ENCODE measurements at places on chromosomes 13 and 19.

DNA sequence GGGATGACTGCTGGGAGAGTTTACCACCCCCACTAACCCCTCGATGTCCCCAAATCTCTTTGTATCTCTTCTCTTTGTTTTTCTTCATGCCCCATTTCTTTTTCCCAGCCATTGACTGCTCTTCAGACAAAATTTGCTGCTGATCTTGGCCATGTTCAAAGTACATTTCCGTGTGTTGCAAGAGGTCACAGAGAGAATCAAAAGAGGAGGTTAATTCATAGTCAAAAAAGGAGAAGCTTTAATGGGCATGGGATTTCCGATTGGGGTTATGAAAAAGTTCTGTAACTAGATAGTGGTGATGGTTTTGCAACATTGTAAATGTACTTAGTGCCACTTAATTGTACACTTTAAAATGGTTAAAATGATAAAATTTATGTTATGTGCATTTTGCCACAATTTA is 121.1 kb downstream of the FLT1 start:
- DNase-seq: no peak

- DNase-seq: no peak
These were observed 36.4 kb upstream of the IGFL4 start for GRCh38 chr19:46076951-46077814.

GRCh38 chr13:41111454-41111853 is 21.1 kb downstream of the KBTBD6 start:
- DNase-seq: no peak

DNA sequence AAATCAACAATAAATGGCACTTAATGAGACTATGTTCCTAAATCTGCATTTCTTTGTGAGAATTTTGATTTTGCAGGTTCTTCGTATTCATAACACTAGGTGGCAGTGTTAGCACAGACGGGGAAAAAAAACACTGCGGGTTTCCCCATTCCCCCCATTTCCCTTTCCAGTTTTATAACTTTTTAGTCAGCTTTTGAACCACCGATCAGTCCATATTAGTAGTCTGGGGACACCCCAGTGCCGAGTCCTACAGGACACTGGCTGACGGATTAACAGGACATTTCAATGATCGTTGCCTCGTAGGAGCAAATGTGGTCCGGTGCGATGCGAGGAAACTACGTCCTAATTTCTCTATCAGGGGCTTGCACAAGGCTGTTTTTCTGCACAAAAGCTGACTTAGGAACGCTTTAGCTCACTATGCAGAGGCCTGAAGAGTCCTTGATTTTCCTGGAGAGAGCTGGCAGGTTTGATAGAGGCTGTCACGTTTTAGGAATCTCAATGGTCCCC is 234.3 kb downstream of the LMO7 start:
- peak; percentile 44 for DNase-seq

GRCh38 chr13:43787518-43787891 is 733 bp upstream of the ENOX1 start:
- DNase-seq: no peak

GRCh38 chr19:3873151-3873550 is 4.3 kb upstream of the ZFR2 start:
- no peak for DNase-seq

GRCh38 chr19:51138549-51138979 is 3.5 kb upstream of the SIGLEC7 start:
- DNase-seq: no peak

DNA sequence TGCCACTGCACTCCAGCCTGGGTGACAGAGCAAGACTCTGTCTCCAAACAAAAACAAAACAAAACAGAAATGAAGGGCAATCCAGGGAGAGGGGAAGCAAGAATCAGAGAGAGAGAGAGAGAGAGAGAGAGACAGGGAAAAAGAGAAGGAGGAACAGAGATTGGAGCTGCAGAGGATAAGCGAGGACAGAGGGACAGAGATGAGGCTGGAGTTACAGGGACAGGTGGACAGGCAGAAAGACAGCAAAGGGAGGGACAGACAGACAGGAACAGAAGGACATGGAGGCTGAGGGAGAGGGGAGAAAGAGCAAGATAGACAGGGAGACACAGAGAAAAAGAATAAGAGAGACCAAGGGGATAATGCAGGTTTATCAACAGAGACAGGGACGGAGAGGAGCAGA is 1.3 kb upstream of the CRX start:
- no peak for DNase-seq

- DNase-seq: no peak
These were observed 90.4 kb upstream of the PEG3 start for GRCh38 chr19:56930647-56931535.

DNA sequence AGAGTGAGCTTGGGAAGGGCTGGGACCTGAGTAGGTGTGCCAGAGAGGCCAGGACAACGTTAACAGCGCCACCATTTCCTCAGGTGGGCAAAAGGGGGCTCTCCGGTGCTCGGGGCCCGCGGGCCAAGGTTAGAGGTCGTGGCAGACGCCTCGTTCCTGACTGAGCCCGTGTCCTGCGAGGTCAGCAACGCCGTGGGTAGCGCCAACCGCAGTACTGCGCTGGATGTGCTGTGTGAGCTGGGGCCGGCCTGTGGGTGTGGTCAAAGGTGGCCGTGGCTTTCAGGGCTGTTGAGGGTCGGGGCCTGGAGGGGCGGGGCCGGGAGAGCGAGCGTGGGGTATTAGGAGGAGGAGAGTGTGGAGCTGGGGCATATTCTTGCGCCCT is 3.7 kb downstream of the KIRREL2 start:
- no peak for DNase-seq

DNA sequence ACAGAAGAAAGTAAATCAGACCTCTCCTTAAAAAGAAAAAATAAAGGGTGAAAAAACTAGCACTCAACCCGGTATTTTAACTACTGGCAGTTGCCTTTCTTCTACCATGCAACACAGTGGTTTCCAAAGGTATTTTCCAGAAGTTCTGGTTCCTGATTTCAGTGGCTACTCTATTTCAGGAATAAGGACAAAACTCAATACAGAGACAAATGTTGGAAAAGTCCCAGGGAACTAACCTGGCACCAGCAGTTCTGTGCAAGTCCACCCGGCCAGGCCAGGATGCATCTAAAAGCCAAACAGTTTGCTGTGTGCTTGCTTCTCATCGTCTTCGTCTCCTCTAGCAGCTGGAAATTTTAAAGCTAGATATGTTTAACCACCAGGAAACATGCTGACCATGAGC is 52.5 kb downstream of the FOXO1 start:
- no peak for DNase-seq

DNA sequence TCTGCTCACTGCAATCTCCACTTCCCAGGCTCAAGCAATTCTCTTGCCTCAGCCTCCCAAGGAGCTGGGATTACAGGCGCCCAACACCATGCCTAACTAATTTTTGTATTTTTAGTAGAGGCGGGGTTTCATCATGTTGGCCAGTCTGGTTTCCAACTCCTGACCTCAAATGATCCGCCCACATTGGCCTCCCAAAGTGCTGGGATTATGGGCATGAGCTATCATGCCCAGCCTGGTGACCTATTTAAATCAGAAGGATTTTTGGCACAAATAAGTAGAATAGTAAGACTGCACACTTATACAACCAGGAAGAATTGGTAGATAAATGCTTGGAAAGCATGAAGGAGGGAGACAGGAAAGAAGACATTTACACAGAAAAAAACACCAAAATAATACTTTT is 53.4 kb upstream of the AKAP11 start:
- no peak for DNase-seq

GRCh38 chr13:39959497-39960144 is 304.2 kb downstream of the COG6 start:
- no peak for DNase-seq

GRCh38 chr19:44303320-44303719 is 1.5 kb downstream of the ZNF235 start:
- DNase-seq: no peak

- no peak for DNase-seq
These were observed 73.4 kb upstream of the UBL3 start for GRCh38 chr13:29923554-29924481.

DNA sequence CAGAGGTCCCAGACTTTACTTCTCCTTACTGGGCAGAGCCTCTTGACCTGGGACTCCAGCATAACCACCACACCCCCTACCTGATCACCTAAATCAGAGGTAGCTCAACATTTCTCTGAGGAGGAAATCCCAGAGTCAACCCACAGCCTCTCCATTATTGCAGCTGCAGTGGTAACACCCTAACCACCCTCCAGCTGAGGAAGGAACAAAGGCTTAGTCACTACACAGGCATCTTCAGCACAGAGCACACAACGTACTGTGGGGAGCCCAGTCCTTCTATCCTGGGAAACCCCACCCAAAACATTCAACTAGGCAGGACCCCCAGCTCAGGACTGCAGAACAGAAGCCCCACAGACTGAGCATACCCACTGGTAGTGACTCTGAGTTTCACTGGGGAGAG is 824.7 kb upstream of the SLITRK5 start:
- DNase-seq: no peak

DNA sequence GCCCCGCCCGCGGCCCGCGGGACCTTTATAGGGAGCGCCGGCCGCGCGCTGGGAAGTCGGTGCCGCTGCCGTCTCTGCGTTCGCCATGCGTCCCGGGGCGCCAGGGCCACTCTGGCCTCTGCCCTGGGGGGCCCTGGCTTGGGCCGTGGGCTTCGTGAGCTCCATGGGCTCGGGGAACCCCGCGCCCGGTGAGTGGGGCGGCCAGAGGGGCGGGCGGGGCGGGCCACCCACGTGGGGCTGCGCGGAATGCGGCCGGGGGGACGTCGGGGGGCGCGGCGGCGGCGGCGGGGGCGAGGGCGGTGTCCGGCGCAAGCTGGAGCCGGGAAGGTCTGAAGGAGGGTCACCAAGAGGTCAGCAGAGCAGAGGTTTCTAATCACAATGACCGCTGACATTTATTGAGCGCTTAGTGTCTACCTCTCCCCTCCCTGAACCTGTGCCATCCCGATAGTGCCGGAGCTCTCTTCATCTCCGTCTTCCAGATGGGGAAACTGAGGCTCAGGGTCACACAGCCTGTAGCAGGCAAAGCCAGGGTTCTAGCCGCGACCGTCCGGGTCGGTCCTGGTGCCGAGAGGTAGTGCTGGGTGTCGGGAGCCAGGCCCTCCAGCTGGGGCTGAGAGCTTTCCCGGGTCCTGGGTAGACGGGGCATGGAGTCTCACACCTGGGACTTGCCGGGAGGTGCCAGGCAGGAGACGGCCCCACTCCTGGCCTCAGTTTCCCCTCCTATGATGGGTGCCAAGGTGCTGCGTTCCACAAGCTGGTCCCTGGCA is at the start of gene FSTL3:
Gene FSTL3, plus strand, starts transcription at position 54 of the 767 bp plus-strand sequence. Its CDS starts 32 bp downstream, at position 86.
- no peak for DNase-seq

GRCh38 chr19:44753626-44753931 is 5.1 kb downstream of the BCL3 start:
- no peak for DNase-seq

GRCh38 chr13:70171151-70171550 is 62.9 kb upstream of the KLHL1 start:
- no peak for DNase-seq

DNA sequence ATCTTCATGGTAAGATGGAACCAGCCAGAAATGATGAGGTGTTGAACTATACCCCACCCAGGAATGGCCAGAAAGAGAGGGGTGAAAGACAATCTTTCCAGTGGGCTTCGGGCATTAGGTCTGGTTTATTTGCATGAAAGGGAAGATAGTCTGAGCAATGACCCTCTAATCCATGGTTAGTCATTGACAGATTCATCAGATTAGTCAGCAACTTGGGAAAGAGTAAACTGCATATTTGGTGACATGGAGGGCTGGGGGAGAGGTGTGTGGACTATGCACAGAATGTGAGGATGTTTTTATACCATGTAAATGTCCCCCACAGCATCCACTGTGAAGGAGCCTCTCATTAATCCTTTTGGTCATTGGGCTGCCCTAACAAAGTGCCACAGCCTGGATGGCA is 30.1 kb upstream of the USP12 start:
- no peak for DNase-seq

- no peak for DNase-seq
These were observed 1075.0 kb downstream of the DIAPH3 start for GRCh38 chr13:59088716-59089115.

GRCh38 chr13:109880371-109881346 is 94.3 kb upstream of the IRS2 start:
- DNase-seq: no peak

GRCh38 chr13:84653915-84654534 is 771.8 kb upstream of the SLITRK1 start:
- no peak for DNase-seq

DNA sequence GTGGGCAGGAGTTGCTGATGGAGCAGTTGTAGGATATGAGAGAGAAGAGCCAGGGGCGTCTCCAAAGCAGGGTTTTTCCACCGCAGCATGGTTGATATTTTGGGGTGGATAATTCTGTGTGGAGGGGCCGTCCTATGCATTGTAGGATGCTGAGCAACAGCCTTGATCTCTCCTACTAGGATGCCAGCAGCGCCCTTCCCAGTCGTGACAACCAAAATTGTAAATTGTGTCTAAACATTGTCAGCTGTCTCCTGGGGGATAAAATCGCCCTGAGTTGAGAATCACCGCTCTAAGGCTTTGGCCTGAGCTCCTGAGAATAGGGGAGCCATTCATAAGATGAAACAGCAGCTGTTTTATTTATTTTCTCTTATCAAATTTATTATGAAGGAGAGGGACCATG is 4.2 kb downstream of the CACNG8 start:
- DNase-seq: no peak

DNA sequence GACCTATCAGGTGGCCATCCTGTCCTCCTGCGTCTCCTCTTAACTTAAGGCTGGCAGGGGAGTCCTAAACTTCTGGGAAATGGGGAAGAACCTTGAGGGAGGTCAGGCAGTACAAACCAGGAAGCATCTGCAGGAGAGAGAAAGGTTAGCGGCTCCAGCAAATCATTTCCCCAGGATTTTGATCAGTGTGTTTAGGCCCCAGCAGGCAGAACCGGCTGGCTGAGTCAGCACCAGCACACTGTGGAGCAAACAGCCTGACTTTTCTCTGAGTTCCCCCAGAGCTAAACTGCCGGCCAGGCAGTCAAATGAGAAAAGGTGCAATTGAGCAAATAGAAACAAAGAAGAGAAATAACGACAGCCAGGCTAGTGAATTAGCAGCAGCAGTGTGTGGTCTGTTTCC is 46.7 kb upstream of the MEDAG start:
- no peak for DNase-seq

DNA sequence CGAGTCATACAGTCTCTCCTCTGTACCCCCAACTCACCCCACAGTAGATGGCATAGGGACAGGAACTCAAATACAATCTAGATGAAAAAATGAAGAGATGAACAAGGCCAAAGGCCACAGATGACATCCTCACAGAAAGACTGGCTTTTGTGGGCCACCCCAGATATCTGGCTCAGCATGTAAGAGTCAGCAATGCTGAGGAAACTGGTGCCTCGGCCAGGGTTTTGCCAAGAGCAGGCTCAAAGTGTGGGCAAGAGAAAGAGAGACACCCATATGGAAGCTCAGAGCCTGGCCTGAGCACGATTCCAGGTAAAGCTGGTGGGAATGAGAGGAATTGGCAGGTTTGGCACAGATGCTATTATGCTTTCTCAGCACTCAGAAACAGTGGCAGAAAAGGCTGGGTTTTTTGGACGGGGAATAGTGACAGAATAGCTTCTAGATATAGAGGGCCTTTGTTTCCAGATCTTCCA is 460.6 kb downstream of the FOXO1 start:
- no peak for DNase-seq

GRCh38 chr19:54795758-54796157 is 7.7 kb upstream of the KIR2DL4 start:
- no peak for DNase-seq

- DNase-seq: no peak
These were observed 6.8 kb downstream of the GAMT start for GRCh38 chr19:1394252-1395193.

GRCh38 chr13:50149932-50150331 is 134.7 kb downstream of the KCNRG start:
- DNase-seq: no peak

GRCh38 chr13:90099847-90100246 is 1247.6 kb upstream of the MIR17HG start:
- DNase-seq: no peak

Measured in stimulated activated naive CD4-positive, alpha-beta T cell (primary cell).